M059J (cell line): ENCODE measurements at places on chromosomes 13 and 19. TPM values are rescaled to one million over a fixed set of nuclear protein-coding genes. Genes with fewer than 3 reads are reported as not detected.

OCEL1 gene
- total RNA-seq = 7.9 and 9.7 TPM in 2 replicates

PSG7 gene
- total RNA-seq = 0.05 and 1.1 TPM in 2 replicates

MAU2 gene
- total RNA-seq = 30.2 and 31.1 TPM in 2 replicates

ETV2 gene
- total RNA-seq = 0.54 TPM in 1 of 2 replicates, not detected in the other

CEACAM19 gene
- 1.2 and 1.8 TPM in 2 replicates for total RNA-seq

MBD3L2 gene
- total RNA-seq = not detected in 2 replicates

BRSK1 gene
- 0.17 and 2.7 TPM in 2 replicates for total RNA-seq

PROSER3 gene
- 5.9 and 7.4 TPM in 2 replicates for total RNA-seq

TNFAIP8L1 gene
- 2.7 and 3.3 TPM in 2 replicates for total RNA-seq

CEACAM3 gene
- total RNA-seq = not detected in 2 replicates

SCAMP4 gene
- 75.5 and 98.0 TPM in 2 replicates for total RNA-seq

SAMD1 gene
- 10.5 and 43.2 TPM in 2 replicates for total RNA-seq

DNA sequence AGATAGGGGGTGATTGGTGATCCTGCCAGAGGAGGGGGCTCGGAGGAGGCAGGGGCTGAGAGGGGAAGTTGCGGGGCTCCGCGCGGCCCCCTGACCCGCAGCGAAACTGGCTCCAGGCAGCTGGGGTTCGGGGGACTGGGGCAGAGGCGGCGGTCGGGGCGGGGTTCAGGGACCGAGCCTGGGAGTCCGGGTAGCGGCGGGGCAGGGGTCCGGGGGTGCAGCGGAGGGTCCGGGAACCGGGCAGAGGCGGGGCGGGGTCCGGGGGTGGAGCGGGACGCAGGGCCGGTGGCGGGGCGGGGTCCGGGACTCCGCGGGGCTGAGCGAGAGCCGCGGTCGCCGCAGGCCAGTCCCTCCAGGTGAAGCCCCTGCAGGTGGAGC is 1.2 kb downstream of the MADCAM1 start:
- no peak for DNase-seq

DNA sequence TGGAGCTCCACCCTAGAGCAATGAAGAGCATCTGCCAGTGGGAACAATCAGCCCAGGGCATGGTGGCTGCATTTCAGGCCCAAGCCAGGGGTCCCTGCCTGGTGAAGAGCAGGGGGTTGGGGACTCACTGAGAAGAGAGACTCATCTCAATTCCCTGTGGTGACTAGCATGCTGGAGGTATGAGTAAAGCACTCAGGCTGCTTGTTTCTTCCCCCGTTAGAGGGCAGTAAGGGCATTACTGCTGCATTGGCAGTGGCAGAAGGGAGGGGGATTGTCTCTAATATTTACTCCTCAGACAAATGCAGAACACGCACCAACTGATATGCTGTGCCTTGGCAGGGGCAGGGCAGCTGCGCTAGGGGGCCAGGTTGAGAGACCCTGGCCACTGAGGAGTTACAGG is 329.1 kb downstream of the SLITRK5 start:
- no peak for DNase-seq

DNA sequence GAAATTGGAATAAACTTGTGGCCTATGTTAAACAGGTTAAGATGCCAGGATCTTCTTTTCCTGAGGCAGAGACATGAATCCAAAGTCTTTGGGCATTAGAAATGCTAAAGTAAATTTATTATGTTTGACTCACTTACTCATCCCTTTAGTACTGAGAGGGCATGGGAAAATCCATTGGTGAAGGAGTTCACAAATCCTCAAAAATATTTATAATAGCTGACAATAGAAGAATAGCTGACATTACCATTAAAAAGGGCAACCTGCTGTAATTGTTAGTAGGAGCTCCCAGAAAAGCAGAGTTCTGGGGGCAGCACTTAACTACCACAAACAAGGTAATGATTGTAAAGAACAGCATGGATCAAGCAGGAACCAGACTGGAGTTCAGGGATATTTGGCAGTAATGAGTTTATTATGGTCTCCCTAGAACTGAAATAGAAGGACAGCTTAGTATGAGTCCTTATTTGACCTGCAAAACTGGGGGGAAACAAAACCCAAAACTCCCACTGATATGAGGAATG is 285.8 kb upstream of the KLHL1 start:
- DNase-seq = no peak

GRCh38 chr13:23509781-23510543 is 60.2 kb upstream of the TNFRSF19 start:
- DNase-seq = peak; percentile 93

GRCh38 chr19:49340069-49340864 is 5.1 kb downstream of the CD37 start:
- peak; percentile 12 for DNase-seq

DNA sequence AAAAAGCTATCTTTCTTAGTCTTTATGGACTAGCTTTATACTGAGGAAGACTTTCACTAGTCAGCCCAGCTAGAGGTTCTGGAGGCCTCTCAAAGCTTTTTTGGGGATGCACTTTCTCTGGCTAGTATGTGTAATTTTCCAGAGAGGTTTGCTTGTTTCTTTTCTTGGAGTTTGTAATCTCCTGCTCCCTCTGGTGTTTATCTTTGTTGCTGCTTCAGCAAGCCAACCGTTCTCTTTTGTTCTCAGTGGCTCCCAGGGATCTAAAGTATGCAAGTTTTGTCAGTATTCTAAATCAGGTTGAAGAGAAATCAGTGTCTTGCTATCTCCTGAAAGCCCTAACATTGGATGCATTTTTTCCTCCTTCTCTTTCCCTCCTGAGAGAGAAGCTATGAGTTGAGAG is 121.1 kb upstream of the MYO16 start:
- no peak for DNase-seq

DNA sequence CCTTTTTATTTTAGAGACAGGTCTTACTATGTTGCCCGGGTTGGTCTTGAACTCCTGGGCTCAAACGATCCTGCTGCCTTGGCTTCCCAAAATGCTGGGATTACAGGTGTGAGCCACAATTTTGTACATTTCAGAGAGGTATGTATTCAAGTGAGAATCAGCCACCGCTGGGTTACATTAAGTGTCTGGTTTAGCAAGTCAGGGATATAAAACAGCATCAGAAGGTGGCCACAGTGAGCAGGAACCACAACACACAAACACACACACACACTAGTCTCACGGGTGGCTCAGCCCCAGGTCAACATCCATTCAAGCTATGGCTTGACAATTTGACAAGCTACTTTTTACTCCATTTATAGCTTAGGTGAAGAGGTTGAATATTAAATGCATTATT is 20.2 kb downstream of the KLK5 start:
- no peak for DNase-seq

- no peak for DNase-seq
Observed at GRCh38 chr19:53537121-53537520, 824 bp upstream of the ZNF331 start.

DNA sequence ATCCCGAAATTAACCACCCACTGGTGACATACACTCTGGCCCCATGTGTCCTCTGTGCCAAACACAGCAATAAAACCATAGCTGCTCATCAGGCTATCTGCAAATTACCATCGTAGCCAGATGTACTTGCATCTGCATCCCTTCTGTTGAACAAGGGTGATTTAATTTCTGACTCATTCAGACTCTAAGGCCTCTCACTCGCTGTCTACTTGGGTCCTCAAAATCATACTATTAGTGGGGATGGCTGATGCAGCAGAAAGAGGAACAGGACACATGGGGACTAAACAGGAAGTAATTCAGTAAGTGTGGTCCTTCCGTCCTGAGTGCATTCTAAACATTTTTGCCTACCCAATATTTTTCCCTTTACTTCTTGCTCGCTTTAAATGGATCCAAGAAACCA is 2275.0 kb upstream of the PCDH20 start:
- DNase-seq = no peak

DNA sequence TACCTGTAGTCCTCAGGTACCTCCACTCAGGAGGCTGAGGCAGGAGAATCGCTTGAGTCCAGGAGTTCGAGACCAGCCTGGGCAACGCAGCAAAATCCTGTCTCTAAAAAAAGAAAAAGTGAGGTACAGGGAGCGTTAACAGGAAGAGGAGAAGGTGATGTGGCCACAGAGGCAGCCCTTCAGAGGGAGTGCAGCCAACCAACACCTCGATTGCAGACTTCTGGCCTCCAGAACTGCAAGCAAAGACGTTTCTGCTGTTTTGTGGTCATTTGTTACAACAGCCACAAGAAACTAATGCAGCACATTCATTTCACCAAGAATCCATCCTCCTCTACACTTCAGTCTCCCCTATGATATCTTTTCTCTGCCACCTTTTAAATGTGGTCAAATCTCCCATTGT is 145.2 kb downstream of the USP12 start:
- no peak for DNase-seq

- no peak for DNase-seq
Observed at GRCh38 chr13:98460516-98460915, 116.4 kb downstream of the STK24 start.

DNA sequence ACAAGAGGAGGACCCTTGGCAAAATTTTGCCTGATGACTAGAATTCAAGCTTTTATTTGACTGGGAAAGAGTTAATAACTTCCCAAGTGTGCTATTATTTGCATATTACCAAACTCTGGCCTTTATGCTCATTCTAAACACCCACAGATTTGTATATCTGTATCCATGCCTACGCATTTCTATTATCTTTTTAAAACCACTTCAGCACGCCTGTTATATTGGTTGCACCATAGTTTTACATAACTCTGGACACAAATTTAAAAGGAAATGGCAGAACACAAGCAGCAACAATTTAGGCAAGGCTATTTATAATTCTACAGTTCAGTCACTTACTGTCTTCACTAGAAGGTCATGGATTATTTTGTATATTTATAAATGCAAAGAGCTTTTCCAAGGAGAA is 3.7 kb upstream of the RASL11A start:
- DNase-seq = no peak

DNA sequence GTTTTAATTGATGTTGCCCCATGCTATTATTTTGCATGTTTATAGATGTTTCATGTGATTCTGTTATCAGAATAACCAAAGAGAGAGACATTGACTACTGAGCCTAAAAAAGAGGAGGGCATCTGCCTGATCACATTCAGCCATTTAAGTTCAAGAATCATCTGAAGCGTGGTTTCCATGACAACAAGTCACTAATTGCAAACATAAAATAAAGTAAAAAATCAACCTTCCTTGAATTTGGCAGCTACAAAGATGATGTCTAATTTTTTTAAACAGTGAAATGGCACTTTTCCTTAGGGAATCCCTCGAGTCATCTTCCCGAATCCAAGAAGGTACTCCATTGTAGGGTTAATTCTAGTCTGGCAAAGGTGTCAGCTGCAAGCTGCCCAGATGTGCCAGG is 884.2 kb downstream of the DIAPH3 start:
- DNase-seq = no peak

DNA sequence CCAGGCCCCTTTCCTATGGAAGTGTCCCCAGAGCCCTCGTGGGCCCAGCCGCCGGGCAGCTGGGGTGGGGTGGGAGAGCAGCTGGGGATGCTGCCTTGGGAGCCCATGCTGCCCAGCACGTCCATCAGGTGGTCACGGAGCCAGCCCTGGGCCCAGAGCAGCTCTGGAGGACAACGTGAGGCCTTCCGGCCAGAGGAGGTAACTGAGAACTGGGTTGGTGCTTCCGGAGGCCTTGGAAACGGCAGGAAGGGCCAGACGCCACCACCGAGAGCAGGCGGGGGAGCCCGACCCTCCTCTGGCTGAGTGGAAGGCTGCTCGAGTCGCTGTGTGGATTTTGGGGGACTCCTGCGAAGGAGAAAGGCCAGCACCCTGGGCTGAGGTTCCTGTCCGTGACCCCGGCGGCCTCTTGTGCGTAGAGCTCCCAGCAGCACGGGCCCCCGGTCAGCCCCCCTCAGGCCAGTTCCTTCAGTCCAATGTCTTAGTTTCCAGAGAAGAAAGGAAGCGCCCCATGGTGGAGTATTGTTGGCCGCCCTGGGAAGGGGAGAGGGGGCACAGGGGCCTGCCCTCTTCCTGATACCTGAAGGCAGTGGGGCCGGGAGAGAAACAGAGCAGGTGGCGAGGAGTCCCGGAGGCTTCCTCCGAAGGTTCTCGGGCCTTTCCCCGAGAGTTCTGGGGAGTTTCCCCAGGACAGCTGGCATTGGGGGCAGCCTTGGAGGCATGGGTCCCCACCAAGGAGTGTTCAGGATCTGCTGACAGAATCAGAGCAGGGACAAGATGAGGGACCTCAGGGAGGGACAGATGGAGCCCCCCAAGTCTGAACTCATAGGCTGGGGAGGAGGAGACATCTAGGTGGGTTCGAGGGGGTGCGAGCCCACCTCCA is 68.8 kb downstream of the MLLT1 start:
- no peak for DNase-seq

GRCh38 chr13:95247852-95248251 is 53.4 kb downstream of the ABCC4 start:
- DNase-seq = no peak

GRCh38 chr19:6372594-6373095 is at the start of gene ALKBH7:
Gene ALKBH7, plus strand, starts transcription at chr19:6372794. Its CDS starts 27 bp downstream, at chr19:6372821.
- peak; percentile 100 for DNase-seq

DNA sequence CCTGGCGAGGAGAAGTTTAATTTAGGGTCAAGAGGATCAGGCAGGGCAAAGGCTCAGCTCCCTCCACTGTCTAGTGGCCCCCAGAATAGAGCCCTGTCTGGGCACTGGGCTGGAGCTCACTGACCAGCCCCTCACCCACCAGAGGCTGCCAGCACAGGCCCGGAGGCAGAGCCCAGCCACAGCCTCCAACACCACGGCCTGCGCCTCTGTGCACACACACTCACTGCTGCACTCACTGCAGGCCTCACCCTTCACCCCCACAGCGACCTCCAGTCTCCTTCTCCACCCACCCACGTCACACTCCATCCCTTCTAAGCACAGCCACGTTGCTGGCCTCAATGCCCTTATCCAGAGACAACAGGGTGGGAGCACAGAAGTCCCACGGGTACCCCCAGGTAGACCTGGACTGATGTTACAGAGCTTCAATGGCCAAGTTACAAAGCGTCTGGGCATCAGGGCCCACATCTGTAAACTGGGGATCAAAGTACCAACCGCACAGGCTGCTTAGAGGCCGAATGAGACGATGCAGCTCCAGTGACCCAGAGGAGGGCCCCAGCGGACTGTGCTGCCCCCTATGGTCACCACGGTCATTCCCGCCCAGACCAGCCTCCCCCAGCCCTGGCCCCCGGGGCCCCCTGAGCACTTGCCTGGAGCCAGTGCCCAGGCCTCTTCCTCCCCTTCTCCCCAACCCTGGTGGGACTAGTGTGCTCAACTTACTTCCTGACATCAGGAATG is 4.5 kb upstream of the PRKD2 start:
- no peak for DNase-seq

DNA sequence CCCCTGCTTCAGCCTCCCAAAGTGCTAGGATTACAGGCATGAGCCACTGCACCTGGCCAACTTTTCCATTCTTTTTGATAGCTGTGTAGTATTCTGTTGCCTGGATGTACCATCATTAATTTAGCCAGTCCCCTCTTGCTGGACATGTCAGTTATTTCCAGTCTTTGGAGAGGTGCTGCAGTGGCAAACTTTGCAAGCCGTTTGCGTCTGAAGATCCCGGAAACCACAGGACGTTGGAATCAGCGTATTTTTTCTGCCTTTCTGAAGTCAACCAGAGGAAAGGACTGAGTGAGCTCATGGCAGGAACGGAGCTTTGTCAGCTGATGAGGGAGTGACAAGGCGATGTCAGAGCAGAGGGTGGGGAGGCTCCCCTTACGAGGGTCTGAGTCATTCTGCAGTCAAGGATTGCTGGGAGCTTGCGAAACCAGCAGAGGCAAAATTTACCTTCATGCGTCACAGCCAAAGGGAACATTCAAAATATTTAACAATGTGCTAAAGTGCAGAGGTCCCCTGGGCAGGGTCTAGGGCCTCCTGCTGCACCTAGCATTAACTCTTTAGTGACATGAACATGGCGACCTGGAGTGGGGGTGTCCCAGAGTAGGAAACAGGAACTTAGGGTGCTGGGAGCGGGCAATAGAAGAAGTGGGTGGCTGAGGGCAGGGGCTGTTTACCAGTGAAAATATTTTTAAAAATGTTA is 5.6 kb downstream of the C5AR1 start:
- DNase-seq = peak; percentile 93
